Transverse colon (tissue), 4 donors: ENCODE measurements at places on chromosomes 11 and 22. TPM values are rescaled to one million over a fixed set of nuclear protein-coding genes. Genes with fewer than 3 reads are reported as not detected.

Gene DDX25
- not detected for total RNA-seq

Gene IGF2
- total RNA-seq: 8.2 TPM

Gene PRR33
- total RNA-seq: not detected

DNA sequence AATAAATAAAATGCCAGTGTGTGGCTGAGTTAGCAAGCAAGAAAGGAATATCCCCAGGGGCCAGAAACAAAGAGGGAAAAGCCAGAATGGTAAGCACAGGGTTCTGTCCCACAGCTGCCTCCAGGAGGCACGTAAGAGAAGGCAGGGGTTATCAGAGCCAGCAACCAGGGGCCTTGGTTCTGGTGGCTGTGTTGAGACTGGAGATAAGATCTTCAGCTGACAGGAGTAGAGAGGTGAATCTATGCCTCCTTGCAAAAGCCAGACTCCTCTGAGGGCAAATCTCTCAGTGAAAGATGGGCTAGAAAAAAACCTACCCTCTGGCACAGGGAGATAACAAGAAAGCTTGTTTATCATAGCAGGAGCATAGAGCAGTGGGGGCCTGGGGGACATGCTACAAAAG lies 29.8 kb upstream of the NFAM1 start:
- no peak for DNase-seq

Gene TAGLN
- 899 TPM for total RNA-seq

DNA sequence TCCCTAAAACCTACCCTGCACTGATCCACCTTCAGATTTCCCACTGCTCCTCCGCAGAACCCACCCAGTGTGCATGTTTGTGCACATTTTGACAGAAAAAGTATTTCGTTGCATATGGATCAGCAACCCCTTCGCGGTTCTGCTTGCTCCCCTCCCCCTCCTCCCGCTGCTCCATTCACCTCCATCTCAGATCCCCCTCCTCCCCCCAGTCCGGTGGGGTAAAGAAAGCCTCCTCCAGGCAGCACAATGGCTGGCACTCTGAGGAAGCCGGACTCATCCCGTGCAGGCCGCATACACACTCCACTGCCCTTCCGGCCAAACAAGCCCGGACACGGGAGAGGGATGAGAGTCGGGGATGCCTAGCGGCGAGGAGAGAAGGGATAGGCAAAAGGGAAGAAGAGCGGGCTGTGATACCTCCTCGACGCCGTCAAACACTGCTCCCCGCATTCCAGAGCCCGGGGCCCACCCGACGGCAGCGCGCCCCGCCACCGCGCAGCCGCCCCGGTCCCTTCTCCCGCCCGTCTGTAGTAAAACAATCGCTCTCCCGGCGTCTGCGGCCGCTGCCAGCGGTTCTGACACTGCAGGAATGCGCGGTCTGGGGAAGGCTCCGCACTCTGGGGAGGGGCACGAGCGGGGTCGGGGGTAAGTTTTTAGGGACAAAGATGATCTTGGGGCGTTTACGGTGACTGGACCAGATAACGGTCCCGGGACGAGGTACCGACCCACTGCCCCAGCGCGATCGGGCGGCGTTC lies 915 bp downstream of the FEZ1 start:
- no peak for DNase-seq

DNA sequence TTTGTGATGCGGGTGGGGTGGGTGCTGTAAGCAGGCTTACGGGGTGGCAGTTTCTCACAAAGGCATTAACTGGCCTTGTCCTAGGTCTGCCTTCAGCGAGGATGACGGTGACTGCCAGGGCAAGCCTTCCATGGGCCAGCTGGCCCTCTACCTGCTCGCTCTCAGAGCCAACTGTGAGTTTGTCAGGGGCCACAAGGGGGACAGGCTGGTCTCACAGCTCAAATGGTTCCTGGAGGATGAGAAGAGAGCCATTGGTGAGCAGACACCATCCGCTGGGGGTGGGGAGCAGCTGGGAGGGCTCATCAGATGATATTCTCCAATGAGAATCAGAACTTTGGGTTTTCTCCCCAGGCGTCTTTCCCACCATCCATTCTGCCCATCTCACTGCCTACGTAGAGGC lies 5.8 kb downstream of the TCN2 start:
- DNase-seq: no peak

GRCh38 chr11:47391077-47391583 lies 12.8 kb upstream of the SPI1 start:
- DNase-seq: no peak

DNA sequence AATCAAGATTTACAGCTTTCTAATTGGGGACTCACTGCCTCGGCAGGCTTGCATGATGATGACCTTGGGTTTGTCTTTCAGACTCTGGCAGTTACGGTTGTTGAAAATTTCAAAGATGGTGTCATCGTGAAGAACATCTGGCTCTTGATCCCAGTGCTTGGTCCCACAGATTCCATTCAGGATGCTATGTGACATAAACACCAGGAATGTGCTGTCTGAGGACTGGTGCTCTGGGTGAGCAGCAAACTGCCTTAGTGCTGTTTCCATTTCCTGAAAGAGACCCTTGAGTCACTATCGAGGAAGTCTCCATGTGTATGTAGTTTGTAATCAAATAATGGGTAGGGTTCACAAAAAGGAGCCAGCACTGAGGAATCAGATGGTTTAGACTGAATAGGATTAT lies 7.1 kb downstream of the CASP12 start:
- no peak for DNase-seq

Gene POTEH
- total RNA-seq: not detected

DNA sequence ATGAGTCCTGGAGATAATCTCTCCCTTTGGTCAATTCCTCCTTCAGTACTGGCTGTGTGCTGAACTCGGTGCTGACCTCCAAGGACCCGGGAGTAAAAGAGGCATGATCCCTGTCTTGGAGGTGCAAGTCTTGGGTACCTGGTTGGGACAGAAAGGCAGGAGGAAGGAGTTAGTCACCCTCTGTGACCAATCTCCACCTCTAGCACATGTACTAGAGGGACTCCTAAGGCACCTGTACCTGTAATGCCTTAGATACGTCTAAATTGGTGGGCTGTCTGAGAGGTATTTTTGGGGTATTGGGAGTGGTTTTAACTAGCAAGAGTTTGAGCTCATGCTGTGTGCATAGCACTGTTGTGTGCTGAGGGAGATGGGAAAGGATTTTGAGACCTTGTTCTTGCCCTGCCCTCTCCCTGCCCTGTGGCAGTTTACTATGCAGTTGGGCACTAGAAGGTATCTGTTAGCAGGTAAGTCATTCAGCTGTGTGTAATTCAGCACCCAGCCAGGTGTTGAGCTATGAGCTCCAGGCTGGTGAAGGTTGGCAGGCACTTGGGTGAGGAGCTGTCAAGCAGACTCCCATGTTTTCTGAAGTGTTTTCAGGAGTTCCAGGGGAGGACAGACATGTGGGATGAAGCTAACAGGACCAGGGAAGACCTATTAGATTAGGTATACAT lies 2.5 kb downstream of the PANX1 start:
- no peak for DNase-seq

DNA sequence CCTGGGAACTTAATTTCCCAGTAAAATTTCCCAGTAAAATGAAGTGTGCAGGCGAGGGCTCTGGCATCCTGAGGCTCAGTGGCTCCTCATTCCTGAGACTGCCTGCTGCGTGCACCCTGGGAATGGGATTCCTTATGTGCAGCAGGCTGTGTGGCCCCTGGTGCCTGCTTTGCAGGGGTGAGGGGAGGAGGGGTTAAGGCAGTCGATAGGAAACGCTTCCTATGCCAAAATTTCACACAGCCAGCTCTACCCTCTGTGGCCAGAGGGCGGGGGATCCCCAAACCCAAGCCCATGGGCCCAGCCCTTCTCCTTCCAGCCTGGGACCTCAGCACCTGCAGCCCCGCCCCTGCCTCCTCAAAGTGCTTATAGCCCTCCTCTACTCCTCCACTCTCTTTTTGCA lies 12.1 kb upstream of the BAIAP2L2 start:
- no peak for DNase-seq

GRCh38 chr11:78564490-78565467 lies 9.9 kb downstream of the NARS2 start:
- peak; percentile 23 for DNase-seq

- DNase-seq: no peak
These were observed 91.0 kb downstream of the SERGEF start for GRCh38 chr11:17921659-17922415.

DNA sequence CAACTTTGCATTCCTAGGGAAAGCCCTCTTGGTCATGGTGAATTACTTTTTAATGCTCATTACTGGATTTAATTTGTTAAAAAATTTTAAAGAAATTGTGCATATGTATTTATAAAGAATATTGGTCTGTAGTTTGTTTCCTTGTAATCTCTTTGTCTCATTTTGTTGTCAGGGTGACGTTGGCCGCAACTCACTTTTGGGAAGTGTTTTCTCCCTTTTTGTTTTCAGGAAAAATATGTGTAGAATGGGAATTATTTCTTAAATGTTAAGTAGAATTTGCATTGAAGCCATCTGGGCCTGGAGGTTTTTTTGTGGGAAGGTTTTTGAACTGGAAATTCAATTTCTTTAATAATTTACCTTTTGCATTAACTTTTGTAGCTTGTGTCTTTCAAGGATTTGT lies 149.1 kb downstream of the UVRAG start:
- no peak for DNase-seq

DNA sequence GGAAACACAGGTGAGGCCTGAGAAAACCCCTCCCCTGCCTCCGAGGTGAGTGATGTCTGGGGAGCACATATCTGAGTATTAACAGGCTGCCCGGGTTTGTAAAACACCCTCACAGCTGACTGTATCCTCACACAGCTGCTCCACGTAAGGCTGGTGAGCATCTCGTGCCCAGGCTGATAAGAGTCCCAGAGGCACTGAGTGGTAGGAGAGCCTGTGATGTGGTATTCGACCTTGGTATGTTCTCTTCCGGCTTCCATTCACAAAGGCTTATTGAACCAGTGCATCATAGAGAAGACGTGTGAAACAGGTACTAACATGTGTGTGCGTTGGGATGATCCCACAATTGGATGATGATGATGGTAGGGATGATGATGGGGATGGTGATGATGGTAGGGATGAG lies 71.7 kb downstream of the RASSF10 start:
- no peak for DNase-seq

Gene KRTAP5-9
- total RNA-seq: not detected

GRCh38 chr11:9030601-9031000 lies 26.8 kb upstream of the NRIP3 start:
- DNase-seq: no peak

Gene MFRP
- not detected for total RNA-seq

Gene OR5AN1
- total RNA-seq: not detected

DNA sequence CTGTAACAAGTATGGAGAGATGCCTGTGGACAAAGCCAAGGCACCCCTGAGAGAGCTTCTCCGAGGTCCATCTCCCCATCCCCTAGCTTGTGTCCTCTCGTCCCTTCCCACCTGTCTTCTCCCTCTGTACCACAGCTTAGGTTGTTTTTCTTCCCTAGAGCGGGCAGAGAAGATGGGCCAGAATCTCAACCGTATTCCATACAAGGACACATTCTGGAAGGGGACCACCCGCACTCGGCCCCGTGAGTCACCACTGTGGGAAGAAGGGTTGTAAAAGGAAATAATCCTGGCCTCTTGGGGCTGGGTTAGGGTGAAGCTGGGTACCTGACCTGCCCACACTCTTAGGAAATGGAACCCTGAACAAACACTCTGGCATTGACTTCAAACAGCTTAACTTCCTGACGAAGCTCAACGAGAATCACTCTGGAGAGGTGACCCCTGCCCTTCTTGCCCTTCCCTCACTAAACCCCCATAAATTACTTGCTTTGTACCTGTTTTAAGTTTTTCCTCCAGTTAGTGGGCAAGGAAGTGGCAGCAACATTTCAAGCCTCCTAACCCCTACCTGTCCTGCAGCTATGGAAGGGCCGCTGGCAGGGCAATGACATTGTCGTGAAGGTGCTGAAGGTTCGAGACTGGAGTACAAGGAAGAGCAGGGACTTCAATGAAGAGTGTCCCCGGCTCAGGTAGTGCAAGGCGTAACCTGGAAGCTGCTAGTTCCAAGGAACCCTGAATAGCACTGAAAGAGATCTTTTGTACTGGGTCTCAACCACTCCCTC lies 3.1 kb downstream of the TAF10 start:
- no peak for DNase-seq

DNA sequence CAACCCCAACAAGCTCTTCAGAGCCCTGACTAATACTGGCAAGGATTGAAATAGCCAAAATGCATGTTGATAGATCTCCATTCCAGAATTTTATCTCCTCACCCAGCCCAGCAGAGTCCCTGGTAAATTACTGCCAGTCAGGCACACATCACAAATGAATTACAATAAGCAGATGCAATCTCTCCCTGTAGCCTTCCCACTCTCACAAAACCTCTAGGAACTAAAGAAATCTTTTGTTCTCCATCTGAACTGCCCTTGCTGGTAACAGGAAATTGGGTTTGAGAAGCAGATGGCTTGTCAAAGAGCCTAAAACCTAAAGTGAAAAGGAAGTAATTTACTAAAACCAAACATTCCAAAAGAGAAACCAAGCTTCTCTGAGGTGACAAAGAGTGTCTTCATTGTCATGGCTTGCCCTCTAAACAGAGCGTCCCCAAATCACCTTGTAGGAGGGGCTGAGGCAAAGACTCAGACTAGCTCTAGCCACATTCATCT lies 59.5 kb downstream of the FAM168A start:
- no peak for DNase-seq

- DNase-seq: no peak
These were observed 20.2 kb upstream of the IL17RA start for GRCh38 chr22:17064498-17065100.

Gene TESMIN
- total RNA-seq: 4.1 TPM

Gene CNTF
- 1.1 TPM for total RNA-seq

Gene OR2AG2
- total RNA-seq: 0.79 TPM

- no peak for DNase-seq
These were observed 991 bp upstream of the OSM start for GRCh38 chr22:30267382-30268302.

DNA sequence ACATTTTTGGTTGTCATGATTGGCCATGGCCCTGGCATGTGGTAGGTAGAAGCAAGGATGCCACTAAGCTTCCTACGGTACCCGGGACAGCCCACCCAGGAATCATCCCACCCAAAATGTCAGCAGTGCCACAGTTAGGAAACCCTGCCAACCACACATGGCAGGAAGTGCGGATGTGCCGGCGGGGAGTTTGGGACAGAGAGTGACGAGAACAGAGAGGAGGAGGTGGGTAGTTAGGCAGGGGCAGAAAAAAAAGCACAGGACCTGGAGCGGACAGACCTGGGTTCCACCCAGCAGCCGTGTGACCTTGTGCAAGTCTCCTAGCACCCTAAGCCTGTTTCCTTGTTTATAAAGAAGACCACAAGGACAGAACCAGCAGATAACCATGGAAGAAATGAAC lies 3.3 kb downstream of the SPI1 start:
- no peak for DNase-seq

Gene TENM4
- total RNA-seq: 0.37 TPM

Gene TTC38
- total RNA-seq: 167 TPM

Gene MPST
- total RNA-seq: 630 TPM

Gene C11orf91
- not detected for total RNA-seq

- no peak for DNase-seq
These were observed 2.4 kb upstream of the LGALS12 start for GRCh38 chr11:63503492-63503891.

DNA sequence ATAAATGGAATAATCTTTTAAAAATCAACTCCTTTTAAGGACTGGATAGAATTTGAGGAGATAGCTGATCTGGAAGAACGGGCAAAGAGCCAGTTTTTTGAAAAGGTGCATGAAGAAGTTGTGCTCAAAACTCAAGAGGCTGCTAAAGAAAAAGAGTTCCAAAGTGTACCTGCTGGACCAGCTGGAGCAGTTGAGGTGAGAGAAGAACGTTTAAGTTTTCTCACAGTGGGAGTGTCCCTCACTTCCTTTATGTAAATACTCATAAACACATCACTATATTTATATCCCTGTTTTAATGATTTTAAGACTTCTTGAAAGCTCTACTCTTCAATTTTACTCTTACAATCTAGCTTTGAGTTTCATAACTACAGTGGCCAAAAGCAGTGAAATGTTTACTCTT lies 11.7 kb upstream of the ANKRD42 start:
- DNase-seq: no peak
